ENCODE measurements at places on chromosomes 3 and 15.

GRCh38 chr3:182544542-182544941, 248.8 kb upstream of the ATP11B start:
- DNase-seq: no peak

GRCh38 chr15:61921093-61921492, 139.2 kb downstream of the VPS13C start:
- no peak for DNase-seq

DNA sequence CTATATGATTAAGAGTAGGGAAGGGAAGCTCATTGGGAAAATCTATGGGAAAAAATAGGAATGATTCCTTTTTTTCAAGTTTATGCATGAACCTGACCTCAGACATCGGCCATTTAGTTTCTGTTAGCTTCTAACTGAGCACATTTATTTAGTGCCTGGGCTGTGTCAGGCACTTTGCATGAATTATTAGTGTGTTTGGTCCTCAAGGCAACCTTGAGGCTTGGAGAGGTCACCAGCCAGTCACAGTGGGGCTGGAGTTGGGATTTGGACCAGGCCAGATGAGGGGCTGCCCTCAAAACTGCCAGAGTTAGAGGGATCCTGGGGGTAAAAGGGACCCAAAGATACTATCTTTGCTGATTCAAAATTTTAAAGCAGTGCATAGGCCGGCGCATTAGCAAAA, 8.1 kb downstream of the SIAH2 start:
- no peak for DNase-seq

DNA sequence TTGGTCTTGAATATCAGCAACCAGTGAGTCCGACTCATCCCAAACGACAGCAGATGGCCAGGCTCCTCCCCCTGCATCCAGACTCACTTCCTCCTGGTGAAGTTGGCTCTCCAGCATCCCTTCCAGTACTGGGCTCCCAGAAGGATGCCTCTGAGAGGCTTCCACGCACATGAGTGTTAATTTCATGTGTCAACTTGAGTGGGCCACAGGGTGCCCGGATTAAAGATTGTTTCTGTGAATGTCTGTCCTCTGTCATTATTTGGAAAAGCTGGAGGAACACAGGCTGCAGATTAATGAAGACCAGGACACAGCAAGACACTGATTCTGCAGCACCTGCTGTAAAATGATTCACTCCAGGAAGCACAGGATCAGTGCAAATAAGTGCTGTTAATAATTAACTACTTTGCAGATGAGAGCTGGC, 99.8 kb downstream of the ATP10A start:
- DNase-seq: peak; percentile 39

DNA sequence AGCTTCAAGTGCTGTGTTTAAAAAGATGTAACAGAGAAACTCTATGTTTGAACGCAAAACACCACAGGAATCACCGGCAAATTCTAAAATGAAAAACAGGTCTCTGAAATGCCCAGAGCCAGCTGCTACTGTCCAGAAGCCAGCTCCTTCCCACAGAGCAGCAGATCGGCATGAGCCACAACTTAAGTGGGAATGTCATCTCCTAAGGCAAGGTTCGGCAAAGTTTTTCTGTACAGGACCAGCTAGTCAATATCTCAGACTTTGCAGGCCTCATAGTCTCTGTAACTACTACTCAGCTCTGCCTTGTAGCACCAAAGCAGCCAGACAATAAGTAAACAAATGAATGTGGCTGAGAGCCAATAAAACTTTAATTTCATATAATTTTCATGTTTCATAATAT, 4.9 kb downstream of the PLOD2 start:
- DNase-seq: no peak

- DNase-seq: no peak
These were observed 35.6 kb downstream of the SMAD3 start for GRCh38 chr15:67100801-67101581.

DNA sequence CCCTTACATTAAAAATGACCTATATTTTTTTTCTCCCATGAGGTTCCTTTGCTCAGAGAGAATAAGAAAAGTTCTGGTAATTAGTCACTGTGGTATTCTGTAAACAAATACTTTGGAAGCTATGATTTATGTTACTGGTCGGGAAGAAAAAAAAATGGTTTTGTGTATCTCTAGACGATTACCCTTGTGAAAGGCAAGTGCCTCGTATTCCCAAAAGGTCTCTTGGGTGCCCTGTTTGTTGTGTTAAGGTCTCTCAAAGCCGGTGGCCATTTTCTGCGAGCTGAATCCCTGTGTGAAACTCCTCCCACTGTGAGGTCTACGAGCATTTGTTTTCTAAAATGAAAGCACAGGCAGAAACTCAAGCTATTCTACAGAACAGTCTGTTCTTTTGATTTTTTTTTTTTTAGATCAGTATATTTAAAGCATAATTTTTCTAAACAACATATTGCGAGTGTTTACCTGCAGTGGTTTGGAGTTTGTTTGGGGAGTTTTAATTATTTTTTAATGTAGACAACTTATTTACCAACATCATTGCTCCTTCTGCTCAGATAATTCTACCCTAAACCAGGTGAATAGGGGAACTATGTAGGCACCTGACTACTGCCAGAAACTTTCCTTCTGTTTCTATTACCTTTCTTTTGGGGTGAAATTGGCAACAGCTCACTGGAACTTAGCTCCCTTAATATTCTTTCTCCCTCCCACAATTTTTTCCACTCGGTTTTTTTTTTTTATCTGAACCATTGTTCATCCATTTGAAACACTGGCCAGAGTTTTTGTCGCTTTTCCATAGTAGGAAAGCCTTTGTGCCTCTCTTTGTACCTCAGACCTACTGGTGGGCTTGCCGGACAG, 44.0 kb downstream of the ZBTB38 start:
- no peak for DNase-seq

DNA sequence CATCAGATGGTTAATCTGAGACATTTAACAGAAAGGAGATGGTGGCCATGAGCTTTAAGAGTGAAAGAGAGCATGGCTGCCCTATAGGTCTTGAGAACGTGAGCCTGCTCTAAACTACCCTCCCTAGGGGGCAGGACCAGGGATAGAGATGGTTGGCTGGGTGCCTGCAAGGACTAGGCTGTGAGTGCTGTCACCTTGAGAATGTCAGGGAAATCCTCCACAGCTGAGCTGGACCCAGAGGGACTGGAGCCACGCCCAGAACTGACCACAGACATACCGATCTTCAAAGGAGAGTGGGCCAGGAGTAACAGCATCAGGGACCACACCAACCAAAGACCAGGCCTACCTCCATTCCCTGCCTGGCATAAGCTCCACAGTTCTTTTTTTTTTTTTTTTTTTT, 53.6 kb upstream of the UBE2E1 start:
- DNase-seq: no peak

- no peak for DNase-seq
These were observed 268.7 kb upstream of the THRB start for GRCh38 chr3:24763393-24763792.

- DNase-seq: no peak
These were observed 66.3 kb downstream of the ATP2B2 start for GRCh38 chr3:10438902-10439610.

GRCh38 chr3:14203521-14204079, 25.0 kb downstream of the LSM3 start:
- DNase-seq: peak; percentile 71

GRCh38 chr3:170256597-170256996, 34.4 kb downstream of the PRKCI start:
- DNase-seq: no peak

- no peak for DNase-seq
These were observed 23.6 kb downstream of the STXBP5L start for GRCh38 chr3:120931593-120931992.

DNA sequence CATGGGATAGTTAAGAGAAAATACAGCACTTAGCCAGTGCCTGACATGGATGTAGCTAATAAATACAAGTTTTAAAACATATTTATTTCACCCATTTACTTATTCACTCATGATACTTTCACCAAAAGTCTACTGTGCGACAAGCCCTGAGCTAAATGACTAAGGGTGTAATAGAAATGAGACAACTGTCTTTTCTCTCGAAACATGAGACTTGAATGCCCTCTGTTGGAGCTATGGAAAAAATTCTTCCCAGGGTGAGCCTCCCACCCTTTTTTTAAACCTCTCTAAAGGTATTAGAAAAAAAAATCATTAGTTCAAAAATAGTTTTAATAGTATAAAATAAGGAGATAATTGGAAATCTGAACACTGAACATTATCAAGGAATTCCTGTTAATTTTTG, 24.3 kb upstream of the RPL14 start:
- no peak for DNase-seq

- no peak for DNase-seq
These were observed 117.6 kb downstream of the CHDH start for GRCh38 chr3:53728606-53729005.

DNA sequence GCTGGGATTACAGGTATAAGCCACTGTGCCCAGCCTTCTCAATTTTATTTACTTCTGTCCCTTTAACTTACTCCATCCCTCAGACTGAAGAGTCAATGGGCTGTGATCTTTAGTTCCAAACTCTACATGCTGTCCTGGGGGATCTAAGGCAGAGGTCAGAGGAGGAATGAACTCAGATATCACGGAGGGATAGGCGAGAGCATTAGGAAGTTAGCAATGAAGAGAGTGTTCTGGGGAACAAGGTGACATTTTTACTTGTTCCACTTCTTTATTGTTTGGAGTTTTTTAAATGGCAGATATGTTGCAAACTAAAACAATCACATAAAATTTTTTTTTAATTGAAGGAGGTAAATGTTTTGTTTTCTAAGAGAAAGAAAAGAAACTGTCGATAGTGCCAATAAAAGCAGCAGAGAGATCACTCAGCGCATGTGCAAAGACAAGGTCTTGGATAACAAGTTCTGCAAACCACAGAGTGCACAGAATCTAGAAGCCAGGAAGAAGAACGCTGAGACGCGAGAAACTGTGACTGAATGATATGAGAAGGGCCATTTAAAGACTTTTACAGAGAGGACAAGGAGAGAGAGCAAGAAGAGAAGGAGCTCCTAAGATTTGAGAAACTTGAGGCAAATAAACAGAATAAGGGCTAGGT, 10.8 kb upstream of the CA12 start:
- DNase-seq: no peak

- peak; percentile 64 for DNase-seq
These were observed 14.2 kb downstream of the IQGAP1 start for GRCh38 chr15:90402223-90402622.

GRCh38 chr3:38270606-38271005, 5.0 kb downstream of the SLC22A13 start:
- DNase-seq: no peak

DNA sequence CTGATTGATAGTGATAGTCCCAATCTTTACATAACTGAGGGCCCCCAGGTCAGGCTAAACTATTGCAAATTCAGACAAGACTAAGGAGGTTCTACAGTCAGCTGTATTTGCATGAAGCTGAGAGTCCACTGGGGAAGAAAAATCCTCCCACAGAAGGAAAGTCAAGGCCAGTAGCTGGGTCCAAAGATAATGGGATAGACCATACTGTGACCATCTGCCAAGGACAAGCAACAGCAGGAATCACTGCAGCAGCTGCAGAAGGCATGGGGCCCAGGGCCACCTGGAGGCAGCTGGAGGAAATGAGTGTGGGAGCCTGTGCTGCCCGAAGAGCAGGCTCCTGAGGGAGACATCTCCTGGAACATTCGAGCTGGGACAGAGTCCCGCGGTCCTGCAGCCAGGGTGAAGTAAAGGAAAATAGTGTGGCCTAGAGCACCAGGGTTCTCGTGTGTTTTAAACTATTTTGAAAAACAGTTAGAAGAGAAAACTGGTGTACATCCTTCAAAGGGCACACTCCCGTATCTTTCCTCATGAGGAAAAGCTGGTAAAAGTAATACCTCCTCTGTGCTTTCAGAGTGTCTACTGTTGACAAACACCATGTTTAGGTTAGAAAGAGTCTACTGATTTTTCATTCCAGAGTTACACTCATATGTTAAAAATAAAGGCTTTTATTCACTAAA, 13.2 kb upstream of the TMEM212 start:
- peak; percentile 77 for DNase-seq

- DNase-seq: no peak
These were observed 51.6 kb upstream of the FSIP1 start for GRCh38 chr15:39834256-39834655.

DNA sequence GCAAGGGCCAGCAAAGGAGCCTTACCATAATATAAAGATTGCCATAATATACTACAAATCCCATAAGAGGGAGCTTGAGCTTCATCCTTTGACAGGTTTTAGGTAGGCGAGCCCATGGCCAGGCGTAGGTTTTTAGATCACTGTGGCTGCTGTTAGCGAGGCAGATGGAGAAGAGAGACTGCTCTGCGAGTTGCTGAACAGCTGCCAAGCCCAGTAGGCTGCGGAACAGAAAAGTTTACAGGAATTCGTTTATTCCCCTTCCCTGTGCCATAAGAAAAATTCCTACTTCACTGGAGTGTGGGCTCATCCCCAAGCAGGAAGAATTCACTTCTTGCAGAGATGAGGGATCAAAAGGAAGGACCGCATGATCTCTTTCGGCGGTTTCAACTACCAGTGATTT, 30.5 kb downstream of the TMED3 start:
- DNase-seq: no peak

- no peak for DNase-seq
These were observed 28.8 kb upstream of the SLC41A3 start for GRCh38 chr3:126112531-126113237.

Data from ACHN (cell line).